Activated T-cell treated with anti-CD3 and anti-CD28 coated beads, Interleukin-2, amount 50 U/mL, for 1 hour (primary cell): ENCODE measurements at places on chromosomes 4 and X.

DNA sequence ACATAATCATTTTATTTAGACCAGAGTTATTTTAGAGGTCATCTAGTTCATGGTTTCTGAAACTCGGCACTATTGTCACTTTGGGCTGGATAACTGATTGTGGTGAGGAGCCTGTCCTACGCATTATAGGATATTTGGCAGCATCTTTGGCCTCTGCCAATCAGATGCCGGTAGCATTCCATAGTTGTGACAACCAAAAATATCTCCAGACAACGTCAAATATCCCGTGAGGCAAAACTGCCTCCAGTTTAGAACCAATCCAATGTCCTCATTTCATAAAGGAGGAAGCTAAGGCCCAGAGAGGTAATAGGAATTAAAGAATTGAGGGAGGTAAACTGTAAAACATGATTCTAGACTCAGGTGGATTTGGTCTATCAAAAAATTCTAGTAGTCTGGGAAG, 6.1 kb downstream of the ZMAT1 start:
- no peak for DNase-seq

DNA sequence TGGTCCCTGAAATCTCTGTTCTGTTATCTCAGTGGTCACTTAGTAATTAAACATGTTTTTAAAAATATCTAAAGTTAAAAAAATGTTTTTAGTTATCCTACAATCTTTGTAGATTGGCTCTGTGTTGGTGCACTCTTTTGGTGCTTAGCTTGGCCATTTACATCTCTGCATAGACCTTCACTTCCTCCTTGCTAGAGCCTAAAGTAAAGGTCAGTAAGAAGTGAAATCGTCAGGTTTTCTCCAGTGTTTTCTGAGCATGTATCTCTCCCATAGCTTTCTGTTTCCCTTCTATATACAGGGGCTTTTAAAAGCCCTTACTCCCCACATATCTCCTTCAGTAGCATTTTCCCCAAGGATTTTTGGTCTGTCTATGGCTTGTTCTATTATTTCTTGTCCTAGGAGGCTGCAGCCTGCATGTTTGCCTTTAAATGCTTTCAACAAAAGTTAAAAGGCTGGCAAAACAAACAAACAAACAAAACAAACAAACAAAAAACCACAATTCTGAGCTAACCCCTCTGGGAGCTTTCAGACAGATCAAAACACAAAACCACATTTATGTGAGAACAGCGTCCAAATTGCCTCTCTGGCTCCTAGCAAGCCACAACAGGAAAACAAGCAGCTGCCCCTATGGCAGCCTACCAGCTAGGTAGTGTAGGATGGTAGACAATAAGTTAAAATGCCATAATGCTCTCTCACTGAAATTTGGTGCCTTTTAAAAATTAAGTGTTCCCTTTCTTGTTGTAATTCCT, 27.3 kb upstream of the GPRASP2 start:
- no peak for DNase-seq

DNA sequence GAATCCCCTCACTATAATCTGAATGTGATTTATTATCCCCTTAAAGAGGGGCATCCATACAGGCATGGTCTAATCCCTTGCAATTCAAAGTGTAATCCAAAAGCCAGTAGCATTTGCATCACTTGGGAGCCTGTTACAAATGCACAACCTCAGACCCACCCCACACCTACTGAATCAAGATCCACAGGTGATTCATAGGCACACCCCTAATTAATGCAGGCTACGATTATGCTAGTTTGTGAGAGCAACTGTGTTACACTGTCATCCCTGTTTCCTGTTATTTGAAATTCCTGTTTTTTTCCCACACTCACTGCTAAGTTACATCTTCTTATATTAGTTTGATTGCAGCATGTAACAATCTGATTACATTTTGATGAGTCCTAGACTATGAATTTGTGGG, 120.0 kb downstream of the RAB28 start:
- no peak for DNase-seq

GRCh38 chr4:158006990-158007389, 165.8 kb downstream of the GASK1B start:
- DNase-seq = no peak

DNA sequence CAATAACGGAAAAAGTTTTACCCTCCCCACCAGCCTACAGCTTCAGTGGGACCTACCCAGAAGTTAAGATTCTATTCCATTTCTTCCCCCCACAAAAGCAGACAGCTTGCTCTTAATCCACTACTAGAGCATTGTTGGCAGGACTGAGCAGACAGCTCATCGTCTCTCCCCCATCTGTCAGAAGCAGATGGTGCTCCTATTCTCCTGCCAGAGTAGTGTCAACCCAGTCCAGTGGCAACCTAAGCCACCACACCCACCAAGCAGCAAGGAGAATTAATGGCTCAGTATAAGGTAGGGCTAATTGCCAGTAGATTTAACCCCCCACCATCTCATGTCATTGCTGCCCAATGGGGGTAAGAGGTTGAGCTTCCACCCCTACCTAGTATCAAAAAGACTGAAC, 62.0 kb downstream of the AWAT2 start:
- DNase-seq = no peak

- DNase-seq = no peak
Observed at GRCh38 chrX:22526339-22526738, 253.6 kb downstream of the CBLL2 start.
